ENCODE measurements at places on chromosomes 3 and 15. TPM values are rescaled to one million over a fixed set of nuclear protein-coding genes. Genes with fewer than 3 reads are reported as not detected.

The ZNF197 gene
- total RNA-seq: 19.9 TPM

The ARHGAP31 gene
- total RNA-seq: 20.6 TPM

The KBTBD12 gene
- total RNA-seq: not detected

The RPP25 gene
- 9.9 TPM for total RNA-seq

The MYRIP gene
- 0.65 TPM for total RNA-seq

Measured in hair follicle dermal papilla cell (primary cell).